ENCODE measurements at places on chromosomes 2 and 18.

GRCh38 chr2:230124757-230125431 is 56.2 kb upstream of the SLC16A14 start:
- no peak for DNase-seq

GRCh38 chr2:130819226-130819607 is 17.5 kb upstream of the ARHGEF4 start:
- no peak for DNase-seq

DNA sequence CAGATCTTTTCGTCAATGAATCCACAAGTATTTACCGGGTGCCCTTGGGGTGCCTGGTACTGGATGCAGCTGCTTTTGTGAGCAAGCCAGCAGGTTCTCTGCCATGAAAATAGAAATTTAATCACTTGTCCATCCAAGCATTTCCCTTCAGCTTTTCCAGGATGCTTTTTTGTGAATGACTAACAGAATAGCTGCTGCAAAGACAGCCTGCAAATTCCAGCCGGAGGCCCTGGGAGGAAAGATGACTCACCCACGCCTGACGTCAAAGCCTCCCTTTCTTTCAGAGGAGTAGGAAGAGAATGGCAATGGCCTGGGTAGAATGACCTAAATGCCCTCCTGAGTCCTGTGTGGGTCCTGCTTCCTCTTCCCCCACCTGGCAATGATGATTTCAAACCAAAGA is 111.9 kb downstream of the AP1S3 start:
- no peak for DNase-seq

- no peak for DNase-seq
Observed at GRCh38 chr2:26300234-26300925, 45.6 kb upstream of the SELENOI start.

DNA sequence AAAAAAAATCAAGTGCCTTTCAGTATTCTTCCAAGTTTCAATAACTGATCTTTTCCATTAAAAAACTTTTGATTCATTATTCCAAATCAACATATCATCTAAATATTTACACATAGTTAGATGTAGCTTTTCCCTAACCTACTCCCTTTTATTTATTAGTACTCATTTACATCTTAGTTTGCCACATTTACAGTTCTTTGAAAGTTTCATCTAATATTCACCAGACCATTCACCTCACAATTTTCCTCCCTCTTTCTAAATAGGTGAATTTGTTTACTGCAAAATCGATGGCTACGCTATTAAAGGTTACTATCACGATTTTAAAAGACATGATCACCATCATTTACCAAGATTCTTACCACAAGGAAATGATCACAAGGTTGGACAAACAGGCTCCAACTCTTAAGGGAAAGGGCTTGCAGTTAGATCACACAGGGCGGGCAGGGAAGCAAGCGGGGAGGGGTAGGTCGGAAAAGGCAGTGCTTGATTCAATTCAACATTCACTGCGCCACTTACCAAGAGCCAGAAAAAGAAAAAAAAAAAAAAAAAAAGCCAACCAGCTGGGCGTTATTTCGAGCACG is 654 bp upstream of the MARCHF7 start:
- no peak for DNase-seq

DNA sequence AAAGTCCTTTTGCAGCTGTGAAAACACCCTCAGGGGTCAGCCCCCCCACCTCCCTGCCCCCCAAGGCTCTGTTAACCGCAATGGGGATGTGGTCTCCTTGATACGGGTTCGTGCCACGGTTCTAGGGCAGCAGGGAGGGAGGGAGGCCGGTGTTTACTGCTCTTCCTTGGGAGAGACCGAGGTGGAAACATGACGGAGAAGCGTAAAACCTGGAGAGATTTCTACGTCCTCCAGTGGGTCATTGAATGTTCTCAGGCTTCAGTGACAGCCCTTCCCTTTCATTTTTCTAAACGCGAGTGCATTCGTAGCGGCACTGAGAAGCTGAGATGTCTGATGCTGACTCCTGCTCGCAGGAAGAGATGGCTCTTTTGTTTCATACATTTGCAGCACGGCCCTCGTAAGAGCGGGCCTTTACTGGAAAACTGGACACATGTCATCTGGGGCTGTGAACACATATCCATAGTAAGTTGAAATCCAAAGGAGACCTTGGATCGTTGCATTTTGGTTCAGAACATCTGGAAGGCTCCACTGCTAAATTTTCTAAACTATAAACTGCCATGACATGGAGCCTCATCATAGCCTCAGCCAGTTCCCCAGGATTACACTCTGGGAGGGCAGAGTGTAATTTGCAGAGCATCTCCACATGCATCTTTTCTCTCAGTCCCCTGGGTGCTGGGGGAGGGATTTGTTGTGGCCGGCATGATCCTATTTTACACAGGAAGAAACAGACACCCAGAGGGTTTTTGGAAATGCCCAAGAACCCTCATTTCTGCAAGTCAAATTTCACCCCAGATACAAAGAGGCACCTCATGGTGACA is 40.6 kb upstream of the HDAC4 start:
- DNase-seq: no peak

DNA sequence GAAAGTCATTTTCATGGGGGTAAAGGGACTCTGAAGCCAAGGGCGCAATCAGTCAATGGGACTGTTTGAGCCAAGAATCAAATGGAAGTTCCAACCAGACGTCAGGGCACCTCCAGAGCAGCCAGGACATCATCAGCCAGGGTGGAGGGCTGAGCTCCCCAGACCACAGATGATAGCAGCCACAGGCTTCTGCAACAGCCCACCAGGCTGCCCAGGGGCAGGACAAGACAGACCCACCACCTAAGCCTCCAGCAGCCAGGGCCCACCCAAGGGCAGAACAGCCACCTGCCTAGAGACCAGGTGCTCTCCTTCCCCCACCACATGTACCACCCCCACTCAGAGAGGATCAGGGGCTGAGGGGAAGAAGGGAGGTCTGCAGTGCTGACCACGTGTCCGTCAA is 53.8 kb upstream of the SLC66A3 start:
- DNase-seq: no peak

- no peak for DNase-seq
Observed at GRCh38 chr18:74126684-74127655, 20.7 kb downstream of the FBXO15 start.

- no peak for DNase-seq
Observed at GRCh38 chr2:182283512-182283911, 143.3 kb downstream of the PDE1A start.
